AG04450 (cell line): ENCODE measurements at places on chromosomes 4 and X.

- DNase-seq, result no peak
Observed at GRCh38 chr4:127993151-127993550, 27.9 kb downstream of the ABHD18 start.

DNA sequence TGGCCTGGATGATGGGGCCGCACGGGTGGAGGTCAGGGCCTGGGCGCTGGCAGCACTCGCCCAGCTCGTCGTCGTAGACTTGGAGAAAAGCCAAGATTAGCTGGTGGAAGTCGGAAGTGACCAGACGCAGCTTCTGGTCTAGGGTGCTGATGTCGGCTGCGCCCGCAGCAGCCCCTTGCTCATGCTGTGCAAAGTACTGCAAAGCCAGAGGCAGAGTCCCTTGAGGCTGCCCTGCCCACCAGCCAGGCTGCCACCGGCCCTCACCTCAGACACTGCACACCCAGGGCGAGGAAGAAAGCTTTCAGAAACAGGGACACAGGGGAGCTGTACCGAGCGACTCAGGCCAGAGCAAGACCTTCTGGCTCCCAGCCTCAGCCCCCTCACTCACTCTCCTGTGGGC, 9.7 kb upstream of the TREX2 start:
- DNase-seq, result no peak

- no peak for DNase-seq
Observed at GRCh38 chr4:7871356-7871755, 68.3 kb downstream of the AFAP1 start.

GRCh38 chr4:56040842-56041241, 92.1 kb downstream of the CEP135 start:
- DNase-seq, result no peak

DNA sequence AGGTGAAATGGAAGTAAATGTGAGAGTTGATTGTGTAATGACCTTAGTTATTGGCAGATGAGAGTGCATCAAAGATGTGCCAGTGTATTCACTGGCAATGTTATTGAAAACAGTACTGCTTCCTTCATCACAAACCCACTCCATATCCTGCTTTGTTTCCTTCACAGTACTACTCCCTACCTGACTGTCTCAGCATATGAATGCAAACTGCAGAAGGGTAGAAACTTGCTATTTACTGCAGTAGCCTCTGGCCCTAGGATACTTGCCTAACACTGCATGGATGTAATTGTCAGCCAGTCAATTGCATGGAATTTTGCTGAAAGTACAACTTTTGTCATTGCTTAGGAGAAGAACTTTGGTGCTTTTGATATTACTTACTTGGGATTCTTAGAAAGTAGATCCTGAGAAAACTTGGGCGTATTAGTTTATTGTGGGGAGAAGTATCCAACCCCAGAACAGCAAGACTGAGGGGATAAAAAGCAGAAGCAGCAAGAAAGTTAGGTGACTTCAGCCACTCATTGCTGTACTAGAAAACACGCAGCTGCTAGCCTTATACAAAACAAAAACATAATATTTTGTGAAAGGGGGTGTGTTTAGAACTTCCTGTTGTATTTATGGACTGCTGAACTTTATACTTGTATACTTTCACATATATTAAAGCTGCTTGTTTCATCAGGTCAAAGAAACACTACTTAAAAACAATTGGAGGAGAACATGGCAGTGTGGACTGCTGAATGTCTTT, 219.0 kb downstream of the CCNG2 start:
- DNase-seq, result no peak

DNA sequence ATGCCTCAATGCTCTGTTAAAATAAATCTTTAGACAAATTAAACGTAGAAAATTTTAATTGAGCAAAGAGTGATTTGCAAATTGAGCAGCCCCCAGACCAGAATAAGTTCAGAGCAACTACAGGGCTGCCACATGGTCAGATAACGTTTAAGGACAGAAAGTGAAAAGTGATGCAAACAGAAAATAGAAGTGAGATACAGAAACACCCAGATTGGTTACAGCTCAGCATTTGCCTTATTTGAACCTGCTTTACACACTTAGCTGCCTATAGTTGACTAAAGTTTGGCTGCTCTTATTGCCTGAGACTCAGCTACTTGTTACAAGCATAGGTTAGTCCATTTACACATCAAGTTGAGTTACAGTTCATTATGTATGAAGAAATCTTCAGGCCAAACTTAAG, 1800.8 kb upstream of the PCDH10 start:
- no peak for DNase-seq

DNA sequence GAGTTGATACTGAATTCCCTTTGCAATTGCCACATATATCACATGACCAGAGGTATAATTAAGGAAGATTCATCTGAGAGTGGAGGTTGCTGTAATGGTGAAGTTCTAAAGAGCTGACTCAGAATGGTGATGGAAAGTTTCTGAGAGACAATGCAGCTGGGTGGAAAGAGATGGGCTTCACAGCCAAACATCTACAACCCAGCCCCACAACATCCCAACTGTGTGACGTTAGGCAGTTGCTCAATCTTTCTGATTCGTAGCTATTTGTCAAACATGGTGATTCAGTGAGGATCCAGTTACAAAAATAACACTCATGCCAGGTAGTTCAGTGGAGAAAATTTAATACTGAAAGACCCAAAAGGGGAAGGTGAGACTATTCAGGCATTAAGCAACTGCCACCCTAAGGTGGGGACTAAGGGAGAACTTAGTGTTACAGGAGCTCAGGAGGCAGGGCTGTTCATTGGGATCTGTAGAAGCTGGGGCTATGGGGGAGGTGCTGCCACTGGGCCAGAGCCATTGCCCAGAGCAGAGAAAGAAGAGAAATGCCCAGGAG, 6.9 kb upstream of the AFF1 start:
- DNase-seq, result peak; percentile 96

- no peak for DNase-seq
Observed at GRCh38 chr4:159101988-159102621, 774 bp upstream of the RAPGEF2 start.

- no peak for DNase-seq
Observed at GRCh38 chrX:136477026-136477425, 10.7 kb upstream of the BRS3 start.

DNA sequence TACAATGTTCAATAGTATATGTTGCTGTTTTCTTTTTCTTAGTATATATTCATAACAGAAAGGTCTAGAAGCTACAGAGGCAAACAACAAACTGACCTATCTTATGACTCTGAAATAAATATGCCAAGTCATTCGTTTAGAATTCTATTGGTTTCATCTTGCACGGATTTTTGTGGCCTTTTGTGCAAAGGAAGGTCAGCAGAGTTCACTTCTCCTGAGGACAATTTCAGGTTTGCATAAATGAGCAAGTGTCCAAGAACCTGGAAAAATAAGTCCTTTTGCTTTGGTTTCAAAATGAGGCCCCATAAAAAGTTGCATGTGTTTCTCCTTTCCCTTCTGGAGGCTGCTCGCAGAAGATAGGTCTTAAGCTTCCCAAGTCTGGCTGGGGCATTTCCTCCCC, 156.9 kb downstream of the APBB2 start:
- DNase-seq, result no peak

DNA sequence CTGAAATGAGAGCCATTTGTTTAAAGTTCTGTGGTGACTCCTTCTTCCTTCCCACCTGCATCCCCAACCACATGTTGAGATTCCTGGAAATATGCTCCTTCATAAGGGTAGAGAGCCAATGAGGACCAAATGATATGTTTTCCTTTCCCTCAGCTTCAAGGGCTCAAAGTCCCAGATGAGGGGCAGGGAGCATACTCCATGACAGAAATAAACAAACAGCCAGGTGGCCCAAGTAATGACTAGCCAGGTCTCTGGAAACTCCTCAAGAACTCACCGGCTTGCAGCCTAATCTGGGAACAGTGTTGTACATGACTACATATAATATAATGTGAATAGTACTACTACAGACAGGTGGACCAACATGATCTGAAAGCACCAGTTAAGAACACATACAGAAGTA, 392.3 kb downstream of the PACRGL start:
- no peak for DNase-seq

GRCh38 chr4:74368596-74368995, 3.7 kb downstream of the EREG start:
- DNase-seq, result no peak

DNA sequence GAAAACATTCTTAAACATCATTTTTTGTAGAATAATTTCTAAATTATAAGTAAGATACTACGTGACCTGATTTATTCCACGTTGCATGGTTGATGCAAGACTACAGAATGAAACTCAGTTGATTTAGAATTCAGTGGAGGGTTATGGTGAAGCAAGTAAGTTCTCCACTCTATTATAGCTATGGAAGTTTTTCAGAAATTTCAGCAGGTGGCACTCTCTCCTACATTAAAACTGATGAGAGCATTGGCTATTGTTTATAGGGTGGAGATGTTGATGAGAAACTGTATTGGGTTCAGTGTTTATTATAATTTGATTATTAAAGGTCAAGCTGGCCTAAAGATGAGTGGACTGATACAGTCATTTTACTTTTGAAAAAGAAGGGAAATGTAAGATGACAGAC, 88.0 kb downstream of the FNIP2 start:
- DNase-seq, result peak; percentile 8

- DNase-seq, result no peak
Observed at GRCh38 chr4:52600275-52600674, 58.8 kb downstream of the USP46 start.

- DNase-seq, result peak; percentile 24
Observed at GRCh38 chr4:108030332-108030731, 40.6 kb downstream of the HADH start.

DNA sequence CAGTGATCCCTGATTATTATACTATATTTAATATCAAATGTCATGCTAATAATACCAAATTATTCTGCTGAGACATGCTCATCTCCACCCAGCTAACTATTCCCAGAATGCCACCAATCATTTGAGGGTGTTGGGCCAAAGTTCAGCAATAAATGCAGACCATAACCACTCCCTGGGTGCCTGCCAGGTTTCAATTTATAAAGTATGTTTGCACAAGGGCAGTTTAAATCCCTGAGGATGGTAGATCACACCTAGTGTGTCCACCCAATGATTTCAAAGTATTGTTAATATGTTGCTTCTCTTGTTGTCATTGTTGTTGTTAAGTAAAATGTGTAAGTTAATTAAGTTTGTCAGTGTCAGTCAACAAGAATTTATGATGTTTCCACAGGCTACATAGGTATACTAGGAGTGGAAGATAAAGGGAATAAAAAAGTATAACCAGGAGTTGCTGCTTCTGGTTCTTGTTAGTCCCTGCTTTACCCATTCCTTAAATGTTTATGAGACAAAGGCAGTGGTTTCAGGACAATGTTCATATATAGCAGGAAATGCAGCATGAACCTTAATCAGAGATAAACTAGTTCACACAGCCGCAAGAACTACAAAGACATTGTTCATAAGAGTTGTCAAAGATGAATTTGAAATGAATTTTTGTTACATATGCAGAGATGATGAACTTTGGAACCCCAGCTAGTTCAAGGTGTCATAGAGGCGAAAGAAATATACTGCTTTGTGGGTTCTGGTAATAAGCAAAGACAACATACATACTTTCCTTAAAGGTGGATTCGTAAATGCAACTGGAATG, 25.5 kb downstream of the HPGD start:
- no peak for DNase-seq

GRCh38 chr4:107970063-107970798, 19.5 kb upstream of the HADH start:
- no peak for DNase-seq

DNA sequence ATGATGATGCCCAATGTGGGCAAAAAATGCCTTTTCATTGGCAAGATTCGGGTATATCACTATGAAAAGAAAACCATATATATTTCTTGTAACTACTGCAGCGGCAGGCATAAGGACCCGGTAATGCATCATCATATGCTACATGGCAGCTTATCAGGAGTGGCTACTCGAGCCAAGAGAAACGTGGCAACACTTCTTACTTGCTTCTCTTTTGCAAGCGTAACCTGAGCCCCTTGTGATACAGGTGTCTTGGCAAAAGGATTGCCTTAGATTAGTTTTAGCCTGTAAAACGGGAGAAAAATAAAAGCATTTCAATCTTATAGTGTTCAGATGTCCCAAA, 280.3 kb downstream of the SPRY1 start:
- no peak for DNase-seq

GRCh38 chrX:37047776-37048175, 39.6 kb downstream of the FAM47C start:
- DNase-seq, result no peak

DNA sequence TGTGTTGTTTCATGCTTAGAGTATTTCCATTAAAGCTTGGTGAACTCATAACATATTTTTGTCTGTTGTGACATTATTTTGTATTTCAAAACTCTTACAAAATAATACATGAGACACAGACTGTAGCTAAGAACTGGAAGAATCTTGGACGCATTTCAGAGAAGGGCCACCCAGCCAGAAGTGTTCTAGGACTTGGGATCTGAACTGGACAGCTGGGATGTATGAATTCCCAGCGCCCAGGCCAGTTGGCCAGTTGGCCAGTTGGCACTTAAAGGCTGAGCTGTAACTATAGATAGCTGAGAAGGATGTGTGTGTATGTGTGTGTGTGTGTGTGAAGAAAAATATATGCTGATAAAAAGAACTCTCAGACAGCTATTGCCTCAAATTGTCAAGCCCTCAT, 193.4 kb upstream of the GPR101 start:
- DNase-seq, result no peak

- DNase-seq, result no peak
Observed at GRCh38 chr4:80990851-80991250, 39.7 kb upstream of the BMP3 start.

DNA sequence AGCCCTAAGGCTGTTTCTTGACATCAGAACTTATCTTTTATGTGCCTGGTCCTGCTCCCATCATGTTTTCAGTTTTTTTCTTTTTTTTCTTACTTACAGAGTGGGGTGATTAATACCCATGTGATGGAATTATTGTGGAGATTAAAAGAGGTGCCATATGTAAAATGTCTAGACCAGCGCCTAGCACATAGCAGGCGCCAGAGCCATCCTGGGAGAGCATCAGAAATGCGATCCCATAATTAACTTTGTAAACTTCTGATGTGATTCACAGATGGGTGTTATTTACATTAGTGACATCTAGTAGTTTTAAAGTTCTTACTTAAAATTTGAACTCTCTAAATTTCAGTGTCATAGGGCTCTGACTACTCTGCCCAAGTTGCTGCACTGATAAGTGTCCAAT, 66.2 kb upstream of the PGRMC2 start:
- no peak for DNase-seq

DNA sequence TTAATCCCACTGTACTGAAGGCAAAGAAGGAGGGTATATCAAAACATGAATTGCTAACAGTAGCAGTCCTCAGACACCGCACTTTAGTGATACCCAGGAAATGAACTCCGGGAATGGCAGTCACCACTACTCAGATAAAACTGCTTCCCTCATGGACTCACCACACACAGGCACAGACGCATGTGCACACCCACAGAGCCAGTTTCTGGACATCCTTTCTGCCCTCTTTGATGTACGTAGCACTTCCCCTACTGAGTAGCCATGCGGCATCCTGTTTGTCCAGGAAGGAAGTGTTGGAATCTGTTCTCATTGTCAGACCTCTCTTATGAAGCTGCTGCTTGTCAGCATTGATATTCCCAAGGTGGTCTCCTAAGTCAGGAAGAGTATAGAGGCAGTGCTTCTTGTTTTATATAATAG, 95.7 kb downstream of the DCLK2 start:
- DNase-seq, result no peak
